ENCODE measurements at places on chromosomes 11 and 22. TPM values are rescaled to one million over a fixed set of nuclear protein-coding genes. Genes with fewer than 3 reads are reported as not detected.

ALDH3B2 gene
- total RNA-seq, result 2.6 TPM

HTR3A gene
- 0.58 TPM for total RNA-seq

DNA sequence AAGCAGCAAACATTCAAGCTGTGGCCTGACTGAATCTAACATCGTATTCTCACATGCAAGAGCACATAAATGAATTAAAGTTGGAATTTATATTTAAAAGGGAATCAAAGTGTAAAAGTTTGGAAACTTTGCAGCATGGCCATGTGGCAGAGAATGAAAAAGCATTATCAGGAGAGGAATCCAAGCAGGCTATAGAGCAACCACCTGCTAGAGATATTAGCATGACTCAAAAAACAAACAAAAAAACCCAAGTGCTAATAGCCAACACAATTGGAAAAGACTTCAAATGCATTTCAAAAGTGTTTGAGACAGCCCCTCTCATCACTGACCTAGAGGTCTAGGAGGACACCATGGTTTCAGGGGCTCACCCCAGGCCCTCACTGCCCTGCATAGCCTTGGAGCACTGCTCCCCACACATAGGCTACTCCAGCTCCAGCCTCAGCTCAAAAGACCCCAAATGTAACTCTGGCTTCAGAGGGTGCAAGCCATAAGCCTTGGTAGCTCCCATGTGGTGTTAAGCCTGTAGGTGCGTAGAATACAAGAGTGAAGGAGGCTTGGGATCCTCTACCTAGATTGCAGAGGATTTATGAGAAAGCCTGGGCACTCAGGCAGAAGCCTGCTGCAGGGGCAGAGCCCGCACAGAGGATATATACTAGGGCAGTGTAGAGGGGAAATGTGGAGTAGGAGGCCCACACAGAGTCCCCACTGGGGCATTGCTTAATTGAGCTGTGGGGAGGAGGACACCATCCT is 1.7 kb upstream of the KRTAP5-7 start:
- no peak for DNase-seq

DNA sequence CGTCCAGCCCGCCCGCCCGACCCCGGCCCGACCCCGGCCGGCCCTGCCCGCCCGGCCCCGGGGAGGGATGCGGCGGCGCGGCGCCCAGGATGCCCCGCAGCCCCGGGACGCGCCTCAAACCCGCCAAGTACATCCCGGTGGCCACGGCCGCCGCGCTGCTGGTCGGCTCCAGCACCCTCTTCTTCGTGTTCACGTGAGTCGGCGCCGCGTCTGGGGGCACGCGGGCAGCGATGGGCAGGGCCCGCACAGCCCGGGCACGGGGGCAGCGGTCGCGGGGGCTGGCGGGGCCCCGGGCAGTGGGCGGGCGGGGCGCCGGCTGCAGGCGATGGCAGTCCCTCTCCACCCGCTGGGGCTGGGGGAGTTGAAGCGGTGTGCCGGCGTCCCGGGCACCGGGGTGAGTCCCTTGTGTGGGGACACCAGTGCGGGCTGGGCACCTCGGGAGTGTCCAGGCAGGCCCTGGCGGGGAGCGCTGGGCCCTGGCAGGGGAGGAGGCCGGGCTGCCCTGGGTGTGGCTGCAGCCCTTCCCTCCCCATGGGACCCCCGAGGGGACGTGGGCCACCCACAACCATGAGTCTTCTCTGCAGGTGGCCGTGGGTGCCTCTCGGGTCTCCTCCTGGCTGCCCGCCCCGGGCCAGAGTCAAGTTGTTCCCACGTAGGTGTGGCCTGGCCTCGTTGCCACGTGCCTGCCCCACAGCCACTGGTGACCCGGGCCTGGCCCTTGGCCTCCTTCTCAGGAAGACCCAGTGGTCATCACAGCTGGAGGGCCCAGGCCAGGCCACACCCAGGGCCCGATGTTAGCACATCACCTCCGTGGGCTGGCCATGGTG is 468 bp downstream of the ZDHHC8 start:
- no peak for DNase-seq

CRYBA4 gene
- total RNA-seq, result not detected

GRCh38 chr11:120224361-120224760 is 13.5 kb downstream of the OAF start:
- DNase-seq, result no peak

DNA sequence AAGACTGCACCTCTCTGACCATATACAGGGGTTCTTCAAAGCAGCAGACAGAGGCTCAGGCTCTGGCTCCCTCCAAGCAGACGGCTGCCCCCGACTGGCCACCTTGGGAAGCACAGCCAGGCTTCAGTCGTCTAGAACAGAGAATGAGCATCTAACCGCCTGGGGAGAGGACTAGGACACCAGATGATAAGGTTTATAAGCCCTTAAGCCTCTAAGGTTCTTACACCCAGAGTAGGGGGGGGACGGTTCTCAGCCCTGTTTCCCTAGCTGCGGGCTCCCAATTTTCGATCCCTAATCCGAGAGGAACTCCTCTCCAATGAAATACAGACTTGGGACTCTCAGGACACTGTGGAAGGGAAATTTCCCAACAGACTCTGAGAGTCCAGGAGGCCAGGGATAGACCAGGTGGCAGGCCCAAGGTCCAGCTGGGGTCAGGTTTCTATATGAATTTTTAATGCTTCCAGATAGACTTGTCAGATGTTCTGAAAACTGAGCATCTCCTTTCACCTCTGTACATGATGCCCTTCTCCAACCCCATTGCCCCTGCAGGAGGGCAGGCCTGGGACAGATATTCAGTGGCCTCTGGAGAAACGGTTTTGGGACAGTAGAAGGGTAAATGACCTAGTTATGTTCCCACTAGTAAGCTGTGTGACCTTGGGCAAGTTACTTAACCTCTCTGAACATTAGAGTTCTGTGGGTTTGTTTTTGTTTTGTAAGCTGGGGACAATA is 20.2 kb downstream of the RTN4RL2 start:
- no peak for DNase-seq

GRCh38 chr11:103985041-103985440 is 51.4 kb upstream of the DDI1 start:
- no peak for DNase-seq

DNA sequence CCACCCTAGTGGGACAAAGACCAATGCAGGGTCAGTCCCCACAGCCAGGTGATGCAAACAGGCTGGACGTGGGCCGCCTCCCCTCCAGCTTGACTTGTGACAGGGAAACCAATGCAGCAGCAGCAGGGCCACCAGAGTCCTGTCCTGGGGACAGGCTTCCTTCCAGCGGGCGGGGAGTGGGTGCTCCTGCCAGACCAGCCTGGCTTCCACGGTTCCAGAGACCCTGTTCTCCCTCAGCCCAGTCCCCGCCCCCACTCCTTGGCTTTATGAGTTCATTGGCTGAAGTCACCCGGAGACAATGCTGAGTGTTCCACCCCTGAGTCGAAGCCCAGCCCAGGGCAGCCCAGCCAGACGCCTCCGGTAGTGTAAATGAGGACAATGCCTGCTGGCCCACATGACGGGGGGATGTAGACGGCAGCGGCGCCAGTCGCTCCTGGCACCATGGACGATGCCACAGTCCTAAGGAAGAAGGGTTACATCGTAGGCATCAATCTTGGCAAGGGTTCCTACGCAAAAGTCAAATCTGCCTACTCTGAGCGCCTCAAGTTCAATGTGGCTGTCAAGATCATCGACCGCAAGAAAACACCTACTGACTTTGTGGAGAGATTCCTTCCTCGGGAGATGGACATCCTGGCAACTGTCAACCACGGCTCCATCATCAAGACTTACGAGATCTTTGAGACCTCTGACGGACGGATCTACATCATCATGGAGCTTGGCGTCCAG is at the start of gene TSSK2:
Gene TSSK2 (plus strand): TSS at position 350 of the 726 bp plus-strand sequence. CDS start 92 bp downstream, at position 442.
- no peak for DNase-seq

- DNase-seq, result no peak
These were observed 54.1 kb downstream of the GRIK4 start for GRCh38 chr11:120565466-120566155.

TMPRSS6 gene
- total RNA-seq, result not detected

NOX4 gene
- 5.4 TPM for total RNA-seq

- peak; percentile 5 for DNase-seq
These were observed 806.7 kb downstream of the NTM start for GRCh38 chr11:132177106-132177505.

- no peak for DNase-seq
These were observed 90.4 kb downstream of the WT1 start for GRCh38 chr11:32344946-32345345.

TRIM66 gene
- total RNA-seq, result 7.8 TPM

OR8B2 gene
- total RNA-seq, result not detected

- no peak for DNase-seq
These were observed 45.2 kb downstream of the ALX4 start for GRCh38 chr11:44264761-44265160.

HEPHL1 gene
- not detected for total RNA-seq

DNA sequence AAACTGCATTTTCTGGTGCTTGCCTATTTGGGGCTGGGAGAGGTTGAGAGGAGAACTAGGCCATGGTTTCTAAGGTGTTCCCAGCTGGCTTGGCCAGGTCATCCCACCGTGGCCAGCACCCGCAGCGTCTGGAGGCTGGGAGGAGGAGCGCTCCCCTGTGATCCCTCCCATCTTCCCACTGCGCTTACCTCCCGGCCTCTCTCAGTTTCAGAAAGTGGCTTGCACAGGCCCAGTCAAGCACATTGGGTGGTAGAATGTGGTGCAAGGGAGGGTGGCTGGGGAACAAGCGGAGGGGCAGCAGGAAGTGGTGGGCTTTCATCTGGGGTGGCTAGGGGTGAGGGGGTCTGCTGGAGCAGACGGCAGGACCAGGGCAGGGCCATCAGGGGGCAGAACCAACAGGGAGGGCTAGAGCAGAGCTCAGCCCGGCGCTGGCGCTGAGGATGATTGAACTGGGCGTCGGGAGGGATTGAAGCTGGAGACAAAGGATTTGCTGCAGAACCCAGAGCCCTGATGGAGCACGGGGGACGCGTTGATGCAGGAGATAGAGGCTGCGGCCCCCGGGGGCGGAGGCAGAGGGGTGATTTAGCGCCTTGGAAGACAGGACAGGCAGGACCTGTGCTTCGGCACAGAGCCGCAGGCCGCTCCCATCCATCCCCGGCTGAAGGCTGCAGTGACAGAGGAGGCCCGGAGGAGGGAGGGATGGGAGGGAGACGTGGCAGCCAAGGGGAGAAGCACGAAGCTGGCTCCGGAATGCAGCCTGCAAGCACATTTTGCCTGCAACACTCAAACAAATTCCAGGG is 76.0 kb downstream of the TRIM29 start:
- peak; percentile 53 for DNase-seq

- DNase-seq, result no peak
These were observed 5.3 kb downstream of the TRIM21 start for GRCh38 chr11:4388221-4388620.

DNA sequence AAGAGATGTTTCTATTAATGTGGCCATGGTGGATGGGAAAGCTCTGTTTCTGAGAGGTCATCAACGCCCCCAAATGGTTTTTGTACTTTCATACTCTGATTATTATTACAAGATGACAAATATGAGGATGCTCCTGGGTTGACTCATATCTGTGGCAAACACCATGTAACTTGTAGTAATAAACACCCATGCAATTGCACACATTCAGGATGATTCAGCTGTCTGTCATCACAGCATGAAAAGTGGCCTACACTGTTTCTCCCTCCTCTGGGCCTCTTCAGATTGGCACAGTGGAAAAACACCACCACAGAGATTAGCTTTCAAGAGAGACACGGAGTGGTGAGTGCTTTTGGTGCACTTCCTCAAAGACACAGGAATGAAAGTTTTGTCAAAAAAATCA is 85.4 kb downstream of the MTNR1B start:
- DNase-seq, result no peak

OR8D1 gene
- total RNA-seq, result not detected

MGAT3 gene
- 4.2 TPM for total RNA-seq

GRCh38 chr22:31262312-31263133 is 29.8 kb downstream of the PIK3IP1 start:
- no peak for DNase-seq

DNA sequence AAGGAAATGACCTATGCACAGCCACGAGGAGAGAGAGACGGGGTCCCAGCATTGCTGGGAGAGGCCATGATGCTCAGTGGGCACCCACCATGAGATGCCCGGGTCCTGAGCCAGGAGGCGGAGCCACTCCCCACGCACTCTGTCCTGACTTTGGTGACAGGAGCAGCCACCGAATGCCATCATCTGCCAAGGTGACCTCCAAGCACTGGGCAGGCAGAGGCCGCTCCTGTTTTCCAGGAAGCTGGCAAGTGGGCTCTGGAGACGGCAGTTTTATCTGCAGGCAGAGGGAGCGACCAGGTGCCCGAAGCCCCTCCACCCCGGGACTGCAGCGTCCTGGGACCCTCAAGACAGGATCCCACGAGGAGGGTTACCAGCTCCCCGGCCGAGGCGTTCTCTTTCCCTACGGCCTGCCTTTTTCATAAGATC is 453.9 kb downstream of the BRD1 start:
- no peak for DNase-seq

ISX gene
- total RNA-seq, result not detected

GRCh38 chr11:116312570-116313391 is 460.0 kb downstream of the BUD13 start:
- peak; percentile 48 for DNase-seq

DNA sequence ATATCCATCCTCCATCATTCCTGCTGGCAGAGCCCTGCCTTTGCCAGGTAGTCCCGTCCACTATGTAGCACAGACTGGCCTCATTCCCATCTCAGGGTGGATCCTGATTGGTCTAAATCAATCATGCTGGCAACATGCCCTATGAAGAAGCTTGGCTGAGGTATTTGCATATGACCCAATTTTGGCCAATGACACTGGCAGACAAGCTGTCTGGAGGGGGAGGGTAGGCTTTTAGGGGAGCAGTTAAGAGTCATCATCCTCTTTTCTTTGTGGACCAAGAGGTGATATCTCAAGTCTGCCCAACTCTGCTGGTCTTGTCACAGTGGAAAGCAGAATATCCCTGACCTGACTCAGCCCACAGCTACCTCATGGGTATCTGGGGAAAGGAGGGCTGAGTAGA is 5.1 kb downstream of the CCDC89 start:
- no peak for DNase-seq

DNA sequence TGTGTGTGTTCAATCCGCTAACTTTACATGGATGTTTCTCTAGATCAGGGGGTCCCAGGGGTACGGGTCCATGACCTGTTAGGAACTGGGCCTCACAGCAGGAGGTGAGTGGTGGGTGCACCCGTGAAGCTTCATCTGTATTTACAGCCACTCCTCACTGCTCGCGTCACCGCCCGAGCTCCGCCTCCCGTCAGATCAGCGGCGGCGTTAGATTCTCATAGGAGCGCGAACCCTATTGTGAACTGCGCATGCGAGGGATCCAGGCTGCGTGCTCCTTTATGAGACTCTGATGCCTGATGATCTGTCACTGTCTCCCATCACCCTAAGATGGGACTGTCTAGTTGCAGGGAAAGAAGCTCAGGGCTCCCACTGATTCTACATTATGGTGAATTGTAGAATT is 31.9 kb downstream of the MRGPRD start:
- no peak for DNase-seq

Measured in urinary bladder (tissue), 4 donors.